ENCODE measurements at places on chromosomes 2 and 18. TPM values are rescaled to one million over a fixed set of nuclear protein-coding genes. Genes with fewer than 3 reads are reported as not detected.

The FAM98A gene
- total RNA-seq = 91.2 TPM

- DNase-seq = no peak
Observed at GRCh38 chr2:47265158-47265557, 110.0 kb upstream of the STPG4 start.

DNA sequence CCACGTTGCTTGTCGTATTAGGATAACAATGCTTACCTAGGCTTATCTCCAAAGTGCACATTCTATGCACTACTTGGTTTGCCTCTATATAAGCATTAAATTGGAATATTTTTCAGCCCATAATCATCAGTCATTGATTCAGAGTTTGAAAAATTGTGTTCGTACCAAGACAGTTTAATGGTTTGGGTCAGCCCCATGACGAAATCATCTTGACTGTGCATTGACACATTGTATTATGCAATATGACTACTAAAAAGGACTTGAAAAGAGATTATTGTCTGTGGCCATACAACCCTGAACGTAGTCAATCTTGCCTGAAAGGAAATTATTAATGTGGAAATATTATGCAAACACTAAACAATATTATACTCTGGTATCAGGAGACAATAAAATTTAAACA, 141.3 kb downstream of the EML6 start:
- no peak for DNase-seq

DNA sequence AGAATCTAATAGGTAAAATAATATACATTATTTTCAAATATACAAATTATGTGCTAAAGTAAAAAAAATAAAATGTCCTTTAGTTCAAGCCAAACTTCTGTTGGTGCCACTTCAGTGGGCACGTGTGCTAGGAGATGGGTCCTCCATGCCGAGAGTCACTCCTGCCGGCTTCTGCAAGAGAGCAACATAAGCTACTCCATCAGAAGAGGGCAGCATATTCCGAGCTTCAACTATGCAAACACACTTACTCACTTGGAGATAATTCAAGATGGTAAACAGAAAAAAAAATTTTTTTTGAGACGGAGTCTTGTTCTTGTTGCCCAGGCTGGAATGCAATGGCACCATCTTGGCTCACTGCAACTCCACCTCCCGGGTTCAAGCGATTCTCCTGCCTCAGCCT, 24.4 kb downstream of the CNOT11 start:
- no peak for DNase-seq

The LHCGR gene
- not detected for total RNA-seq

DNA sequence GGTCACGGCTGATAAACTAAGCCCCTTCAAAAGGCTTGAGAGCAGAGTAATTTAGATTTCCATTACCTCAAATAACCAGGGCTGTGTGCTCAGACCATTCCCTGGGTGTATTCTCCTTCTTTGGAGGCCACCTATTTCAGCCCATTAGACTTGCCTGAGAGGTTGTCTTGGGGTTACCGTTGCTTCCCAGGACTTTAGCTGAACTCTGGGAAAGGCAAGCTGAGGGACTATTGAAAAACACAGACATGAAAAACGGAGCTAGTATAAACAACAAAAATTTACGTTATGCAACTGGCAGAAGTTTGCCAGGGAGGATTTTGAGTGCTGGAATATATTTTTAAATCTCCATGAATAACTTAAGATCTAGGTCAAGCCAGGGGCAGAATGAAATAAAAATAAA, 561.0 kb upstream of the TNP1 start:
- DNase-seq = no peak

- no peak for DNase-seq
Observed at GRCh38 chr2:95303191-95303919, 6.2 kb downstream of the KCNIP3 start.

The SALL3 gene
- not detected for total RNA-seq

GRCh38 chr2:239773228-239774141, 251.7 kb downstream of the NDUFA10 start:
- no peak for DNase-seq

The RUFY4 gene
- total RNA-seq = 0.16 TPM
